ENCODE measurements at places on chromosomes 4 and X.

- DNase-seq, result no peak
Observed at GRCh38 chr4:54879576-54879975, 221.8 kb downstream of the KIT start.

DNA sequence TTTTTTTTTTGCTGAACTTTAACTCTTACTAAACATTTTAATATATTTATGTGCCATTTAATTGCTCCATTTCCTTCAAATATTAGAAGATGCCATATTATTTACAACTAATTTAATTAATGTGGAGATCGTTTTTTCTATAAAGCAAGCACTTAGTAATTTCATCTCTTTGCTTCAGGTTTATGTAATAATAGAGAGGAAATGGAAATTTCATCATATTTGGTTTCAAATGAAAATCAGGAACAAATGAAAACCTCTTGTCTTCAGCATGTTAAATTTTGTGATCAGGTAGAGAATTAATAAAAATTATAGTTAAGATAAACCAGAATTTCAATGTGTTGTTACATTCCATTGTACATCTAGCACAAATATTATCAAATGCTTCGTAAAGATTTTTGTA lies 120.1 kb downstream of the SYNPO2 start:
- DNase-seq, result no peak

GRCh38 chr4:81351654-81352445 lies 119.9 kb downstream of the RASGEF1B start:
- DNase-seq, result peak; percentile 44

GRCh38 chr4:31328932-31329331 lies 608.8 kb downstream of the PCDH7 start:
- no peak for DNase-seq

- no peak for DNase-seq
Observed at GRCh38 chrX:56797574-56798338, 68.7 kb downstream of the NBDY start.

- DNase-seq, result no peak
Observed at GRCh38 chr4:94531991-94532789, 80.4 kb downstream of the PDLIM5 start.

- peak; percentile 13 for DNase-seq
Observed at GRCh38 chr4:2961811-2962441, 1.3 kb downstream of the NOP14 start.

GRCh38 chr4:76513482-76513881 lies 78.5 kb downstream of the SHROOM3 start:
- no peak for DNase-seq

GRCh38 chrX:42505016-42505415 lies 272.9 kb downstream of the PPP1R2C start:
- no peak for DNase-seq

DNA sequence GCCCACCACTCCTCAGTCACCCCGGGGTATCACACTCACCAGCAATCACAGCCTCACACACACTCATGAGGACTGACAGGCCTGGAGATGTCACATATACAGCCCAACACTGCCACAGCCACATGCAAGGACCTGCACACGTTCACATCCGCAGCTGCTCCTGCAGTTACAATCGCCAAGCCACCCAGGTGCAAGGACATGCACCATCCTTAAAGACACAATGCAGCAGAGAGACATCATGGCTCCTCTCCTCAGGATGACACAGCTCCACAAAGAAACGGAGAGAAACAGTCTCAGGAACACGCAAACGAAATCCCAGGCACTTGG lies 1.1 kb downstream of the PCSK1N start:
- no peak for DNase-seq

DNA sequence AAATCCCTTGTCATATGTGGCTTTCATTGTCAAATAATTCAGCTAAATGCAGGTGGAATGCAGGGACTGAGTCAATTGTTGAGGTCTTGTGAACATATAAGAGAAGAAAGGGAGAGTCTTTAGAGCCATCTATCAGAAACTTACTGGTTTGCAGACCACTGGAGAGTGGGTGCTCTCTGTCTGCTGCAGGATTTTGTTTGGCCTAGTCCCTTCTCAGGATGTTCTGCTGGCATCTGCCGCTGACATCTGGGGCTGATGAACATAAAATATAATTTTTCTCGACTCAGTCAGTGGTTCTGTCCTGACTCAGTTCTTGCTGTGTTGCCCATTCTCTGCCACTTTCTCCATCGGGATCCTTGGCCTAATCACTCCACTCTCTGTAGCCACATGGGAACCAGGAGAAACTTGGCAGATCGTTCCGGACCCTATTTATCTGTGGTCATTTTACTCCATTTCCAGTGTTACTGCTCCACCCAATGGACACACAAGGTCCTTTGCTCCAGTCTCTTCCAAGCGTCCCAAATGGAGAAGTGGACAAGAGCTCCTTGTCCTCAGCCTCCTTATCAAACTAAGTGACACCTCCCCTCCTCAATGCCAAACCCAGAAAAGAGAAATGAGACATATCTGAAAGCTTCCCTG lies 436.2 kb downstream of the FAT4 start:
- no peak for DNase-seq

GRCh38 chrX:53767544-53767943 lies 81.0 kb upstream of the HUWE1 start:
- DNase-seq, result no peak

DNA sequence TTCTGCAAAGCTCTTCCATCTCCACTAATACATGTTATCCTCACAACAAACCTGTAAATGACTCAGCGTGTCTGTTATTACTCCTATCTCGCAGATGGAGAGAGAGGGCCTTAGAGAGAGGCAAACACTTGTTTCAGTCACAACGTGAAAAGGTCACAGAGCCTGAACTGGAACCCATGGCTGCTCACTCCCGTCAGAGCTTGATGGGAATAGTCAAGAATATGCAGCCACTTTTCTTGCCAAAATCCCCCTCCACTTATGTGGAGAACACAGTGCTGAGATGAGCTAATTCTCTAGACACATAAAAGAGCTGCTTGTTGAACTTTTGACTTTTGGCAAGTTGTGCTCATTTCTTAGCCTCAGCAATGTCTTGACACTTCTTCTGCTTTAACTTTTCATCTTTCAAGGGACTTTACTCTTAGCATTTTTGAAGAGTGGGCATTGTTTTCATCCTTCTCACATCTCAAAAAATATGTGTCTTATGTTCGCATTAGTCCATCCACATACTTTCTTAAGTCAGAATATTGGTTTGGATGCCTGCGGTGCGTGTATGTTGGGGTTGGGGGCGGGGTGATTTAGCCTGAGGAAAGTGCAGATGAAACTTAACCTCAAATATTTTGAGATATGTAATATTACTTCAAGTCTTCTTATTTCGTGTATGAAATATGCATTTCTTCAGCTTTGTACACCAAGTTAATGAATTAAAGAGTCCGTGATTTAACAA lies 69.2 kb downstream of the SYNPO2 start:
- no peak for DNase-seq

DNA sequence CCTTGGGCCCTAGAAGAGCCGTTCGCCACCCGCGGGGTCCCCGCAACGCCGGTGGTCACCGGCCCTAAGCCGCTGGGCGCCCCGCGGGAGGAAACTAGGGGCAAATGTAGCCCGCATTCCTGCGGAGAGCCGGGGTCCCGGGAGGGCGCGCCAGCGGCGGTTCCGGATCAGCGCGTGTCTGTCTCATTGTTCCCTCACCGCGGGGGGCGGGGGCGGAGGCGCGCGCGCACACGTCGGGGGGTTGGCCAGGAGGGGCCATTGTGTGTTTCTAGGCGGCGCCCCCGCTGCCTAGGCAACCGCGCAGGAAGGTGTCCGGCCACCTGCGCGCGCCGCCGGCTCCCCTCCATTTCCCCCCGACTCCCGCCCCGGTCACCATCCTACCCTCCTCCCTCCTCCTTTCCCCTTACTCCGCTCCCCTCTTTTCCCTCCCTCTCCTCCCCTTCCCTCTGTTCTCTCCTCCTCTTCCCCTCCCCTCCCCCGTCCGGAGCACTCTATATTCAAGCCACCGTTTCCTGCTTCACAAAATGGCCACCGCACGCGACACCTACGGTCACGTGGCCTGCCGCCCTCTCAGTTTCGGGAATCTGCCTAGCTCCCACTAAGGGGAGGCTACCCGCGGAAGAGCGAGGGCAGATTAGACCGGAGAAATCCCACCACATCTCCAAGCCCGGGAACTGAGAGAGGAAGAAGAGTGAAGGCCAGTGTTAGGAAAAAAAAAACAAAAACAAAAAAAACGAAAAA lies 789 bp upstream of the DDX3X start:
- DNase-seq, result peak; percentile 63

DNA sequence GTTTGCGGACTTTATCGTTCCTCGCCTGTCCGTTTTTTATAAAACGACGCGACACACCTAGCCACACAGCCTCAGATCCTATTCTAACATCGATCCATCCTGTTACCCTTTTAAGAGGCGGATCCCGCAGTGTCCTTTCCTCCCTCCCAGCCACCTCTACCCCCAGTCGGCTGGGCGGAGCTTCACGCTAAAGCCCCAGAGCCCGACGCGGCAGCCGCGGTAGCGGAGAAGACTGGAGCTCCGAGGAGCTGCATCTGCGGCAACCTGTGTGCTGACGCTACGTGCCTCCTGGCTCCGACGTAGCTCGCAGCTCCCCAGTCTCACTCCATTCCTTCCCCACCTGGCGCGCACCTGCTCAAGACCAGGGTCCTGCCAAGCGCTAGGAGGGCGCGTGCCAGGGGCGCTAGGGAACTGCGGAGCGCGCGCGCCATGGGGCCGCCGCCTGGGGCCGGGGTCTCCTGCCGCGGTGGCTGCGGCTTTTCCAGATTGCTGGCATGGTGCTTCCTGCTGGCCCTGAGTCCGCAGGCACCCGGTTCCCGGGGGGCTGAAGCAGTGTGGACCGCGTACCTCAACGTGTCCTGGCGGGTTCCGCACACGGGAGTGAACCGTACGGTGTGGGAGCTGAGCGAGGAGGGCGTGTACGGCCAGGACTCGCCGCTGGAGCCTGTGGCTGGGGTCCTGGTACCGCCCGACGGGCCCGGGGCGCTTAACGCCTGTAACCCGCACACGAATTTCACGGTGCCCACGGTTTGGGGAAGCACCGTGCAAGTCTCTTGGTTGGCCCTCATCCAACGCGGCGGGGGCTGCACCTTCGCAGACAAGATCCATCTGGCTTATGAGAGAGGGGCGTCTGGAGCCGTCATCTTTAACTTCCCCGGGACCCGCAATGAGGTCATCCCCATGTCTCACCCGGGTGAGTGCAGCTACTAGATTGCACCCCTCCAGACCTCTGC lies at the start of gene RNF128:
Gene RNF128 (plus strand): TSS at position 217 of the 953 bp plus-strand sequence. CDS start 213 bp downstream, at position 430.
- DNase-seq, result peak; percentile 12

- no peak for DNase-seq
Observed at GRCh38 chrX:2441466-2441865, 59.3 kb downstream of the DHRSX start.

- DNase-seq, result no peak
Observed at GRCh38 chrX:31838617-31839016, 766.8 kb upstream of the FTHL17 start.

- no peak for DNase-seq
Observed at GRCh38 chrX:29478336-29479069, 736.9 kb upstream of the MAGEB2 start.

- DNase-seq, result no peak
Observed at GRCh38 chr4:3827616-3828492, 61.7 kb downstream of the ADRA2C start.

DNA sequence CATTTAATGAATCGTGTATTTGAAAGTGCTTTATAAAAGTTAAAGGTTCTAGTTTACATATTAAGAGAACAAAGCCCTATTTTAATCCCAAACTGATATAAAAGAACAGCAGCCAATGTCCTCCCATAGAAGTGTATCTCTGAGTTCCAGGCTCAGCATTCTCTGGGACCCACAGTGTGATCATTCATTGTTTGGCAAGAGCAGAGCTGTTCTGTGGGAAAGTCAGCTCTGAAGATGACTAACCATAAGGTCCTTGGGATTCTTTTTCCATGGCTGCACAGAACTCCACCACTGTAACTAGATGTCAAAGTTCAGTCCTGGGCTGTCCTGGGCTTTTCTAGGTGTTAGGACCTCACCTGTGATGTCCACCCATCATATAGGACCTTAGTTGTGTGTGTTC lies 157.0 kb upstream of the TLL1 start:
- DNase-seq, result no peak

DNA sequence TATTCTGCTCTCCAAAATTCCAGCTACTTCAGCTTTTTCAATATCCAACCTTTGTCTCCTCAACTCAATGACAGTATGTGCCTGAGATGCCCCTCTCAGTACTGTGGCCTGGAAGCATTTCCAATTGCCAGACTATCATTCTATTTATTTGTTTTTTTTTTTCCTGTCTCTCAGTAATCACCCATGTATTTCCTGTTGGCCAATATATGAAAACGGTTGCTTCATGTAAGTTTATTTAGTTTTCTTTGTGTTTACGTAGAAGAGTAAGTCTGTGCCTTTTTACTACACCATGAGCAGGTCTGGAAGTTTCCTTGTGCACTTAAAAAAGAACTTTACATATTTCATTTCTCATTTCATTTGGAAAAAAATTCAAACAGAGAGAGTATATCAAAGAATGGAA lies 537.5 kb upstream of the SPANXN1 start:
- DNase-seq, result no peak

- DNase-seq, result no peak
Observed at GRCh38 chr4:118760493-118760892, 75.3 kb downstream of the METTL14 start.

DNA sequence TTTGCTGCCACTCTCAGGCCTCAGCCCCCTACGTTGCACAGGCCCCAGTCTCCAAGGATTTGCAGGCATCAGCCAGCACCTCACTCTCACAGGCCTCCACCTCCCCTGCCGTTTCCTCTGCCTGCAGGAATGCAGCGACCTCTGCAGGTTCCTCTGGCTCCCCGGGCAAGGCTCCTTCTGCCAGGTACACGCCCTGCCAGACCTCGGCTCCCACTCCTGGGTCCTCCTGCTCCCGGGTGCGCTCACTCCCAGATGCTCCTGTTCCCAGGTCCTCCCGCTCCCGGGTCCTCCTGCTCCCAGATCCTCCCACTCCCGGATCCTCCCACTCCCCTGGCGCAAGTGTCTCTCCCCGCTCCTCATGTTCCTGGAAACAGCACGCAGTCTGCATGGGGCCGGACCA lies 144.4 kb upstream of the RADX start:
- DNase-seq, result no peak

- peak; percentile 44 for DNase-seq
Observed at GRCh38 chr4:89226665-89227574, 80.7 kb downstream of the GPRIN3 start.

DNA sequence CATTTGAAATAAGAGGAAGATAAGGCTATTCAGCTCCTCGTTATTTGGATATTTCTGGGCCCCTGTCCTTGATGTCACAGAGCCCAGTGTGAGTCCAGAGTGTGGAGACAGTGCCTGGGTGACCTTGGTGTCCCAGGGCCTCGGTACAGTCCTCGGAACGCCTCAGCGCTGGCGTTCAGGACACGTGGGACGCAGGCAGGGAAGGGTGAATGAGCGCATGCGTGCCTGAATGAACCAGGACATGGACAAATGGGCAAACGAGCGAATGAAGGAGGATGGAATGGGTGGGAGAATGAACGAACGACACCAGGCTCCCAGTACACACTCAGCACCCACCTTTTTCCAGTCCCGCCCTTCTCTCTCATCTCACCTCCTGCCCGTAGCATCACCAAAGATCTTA lies 44.2 kb downstream of the EVC start:
- DNase-seq, result no peak

GRCh38 chr4:122687531-122688061 lies 44.9 kb upstream of the BBS12 start:
- DNase-seq, result no peak

Data from kidney glomerular epithelial cell (primary cell).